GM23338 (cell line): ENCODE measurements at places on chromosomes 11 and 22. TPM values are rescaled to one million over a fixed set of nuclear protein-coding genes. Genes with fewer than 3 reads are reported as not detected.

SLC22A12 gene
- total RNA-seq = not detected in 2 replicates

NEFH gene
- total RNA-seq = 2.4 and 2.8 TPM in 2 replicates

MS4A15 gene
- not detected in 2 replicates for total RNA-seq

PTPMT1 gene
- 87.0 and 109 TPM in 2 replicates for total RNA-seq

C11orf52 gene
- total RNA-seq = 1.0 TPM in 1 of 2 replicates, not detected in the other

CHRM1 gene
- total RNA-seq = 0.14 TPM in 1 of 2 replicates, not detected in the other

LARGE2 gene
- total RNA-seq = 74.5 and 107 TPM in 2 replicates

CEP126 gene
- total RNA-seq = 1.4 and 2.1 TPM in 2 replicates

TMEM25 gene
- 17.7 and 25.4 TPM in 2 replicates for total RNA-seq

PIWIL4 gene
- total RNA-seq = 0.23 and 0.66 TPM in 2 replicates

ASRGL1 gene
- 32.9 and 38.4 TPM in 2 replicates for total RNA-seq

MCAM gene
- total RNA-seq = 79.5 and 139 TPM in 2 replicates

MMP13 gene
- not detected in 2 replicates for total RNA-seq

SCGB1C1 gene
- not detected in 2 replicates for total RNA-seq

DDIAS gene
- 48.9 and 53.0 TPM in 2 replicates for total RNA-seq

SIK3 gene
- 27.8 and 33.9 TPM in 2 replicates for total RNA-seq

ZNF215 gene
- 18.8 and 20.8 TPM in 2 replicates for total RNA-seq

TMA7B gene
- total RNA-seq = not detected in 2 replicates

MRGPRX4 gene
- not detected in 2 replicates for total RNA-seq

APOA5 gene
- total RNA-seq = 0.16 and 0.35 TPM in 2 replicates

MMP12 gene
- not detected in 2 replicates for total RNA-seq

SYT13 gene
- 16.3 and 17.1 TPM in 2 replicates for total RNA-seq

DBX1 gene
- total RNA-seq = not detected in 2 replicates

BBS1 gene
- 27.8 and 41.3 TPM in 2 replicates for total RNA-seq

MPPED1 gene
- total RNA-seq = 0.12 and 0.56 TPM in 2 replicates

C11orf24 gene
- 45.2 and 57.5 TPM in 2 replicates for total RNA-seq

CRYBB3 gene
- total RNA-seq = 0.28 TPM in 1 of 2 replicates, not detected in the other

NCR3LG1 gene
- 1.5 and 1.9 TPM in 2 replicates for total RNA-seq

UBQLNL gene
- 0.35 and 0.52 TPM in 2 replicates for total RNA-seq

HTR3B gene
- total RNA-seq = not detected in 2 replicates

PRR33 gene
- 0.04 TPM in 1 of 2 replicates, not detected in the other for total RNA-seq

MMP7 gene
- total RNA-seq = not detected in 2 replicates

OR2AT4 gene
- total RNA-seq = not detected in 2 replicates

TBX1 gene
- 0.23 and 0.66 TPM in 2 replicates for total RNA-seq

TTC12 gene
- total RNA-seq = 4.1 and 12.5 TPM in 2 replicates

CECR2 gene
- total RNA-seq = 106 and 110 TPM in 2 replicates

CYP2D6 gene
- total RNA-seq = 0.27 and 1.3 TPM in 2 replicates

OR5A1 gene
- total RNA-seq = 0.03 TPM in 1 of 2 replicates, not detected in the other

MYO18B gene
- total RNA-seq = 0.27 and 0.45 TPM in 2 replicates

FAT3 gene
- 64.2 and 78.0 TPM in 2 replicates for total RNA-seq
